Hepatocyte (in vitro differentiated cells): ENCODE measurements at places on chromosomes 2 and 18.

- DNase-seq, result no peak
These were observed 27.3 kb upstream of the GREB1 start for GRCh38 chr2:11506611-11506969.

DNA sequence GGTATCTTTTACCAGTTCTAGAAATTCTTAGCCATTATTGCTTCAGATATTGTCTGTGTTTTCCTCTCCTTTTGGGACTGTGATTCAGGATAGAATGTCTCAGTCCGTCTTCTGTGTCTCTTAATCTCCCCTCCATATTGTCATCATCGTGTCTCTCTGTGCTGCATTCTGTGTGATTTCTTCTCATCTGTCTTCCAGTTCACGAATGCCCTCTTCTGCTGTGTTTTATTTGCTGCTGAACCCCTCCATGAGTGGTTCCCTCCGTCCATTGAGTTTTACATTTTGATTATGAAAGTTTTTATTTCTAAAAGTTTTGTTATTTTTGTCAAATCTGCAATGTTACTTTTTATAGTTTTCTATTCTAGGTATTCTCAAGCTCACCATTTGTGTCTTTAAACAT is 11.7 kb downstream of the D2HGDH start:
- no peak for DNase-seq

DNA sequence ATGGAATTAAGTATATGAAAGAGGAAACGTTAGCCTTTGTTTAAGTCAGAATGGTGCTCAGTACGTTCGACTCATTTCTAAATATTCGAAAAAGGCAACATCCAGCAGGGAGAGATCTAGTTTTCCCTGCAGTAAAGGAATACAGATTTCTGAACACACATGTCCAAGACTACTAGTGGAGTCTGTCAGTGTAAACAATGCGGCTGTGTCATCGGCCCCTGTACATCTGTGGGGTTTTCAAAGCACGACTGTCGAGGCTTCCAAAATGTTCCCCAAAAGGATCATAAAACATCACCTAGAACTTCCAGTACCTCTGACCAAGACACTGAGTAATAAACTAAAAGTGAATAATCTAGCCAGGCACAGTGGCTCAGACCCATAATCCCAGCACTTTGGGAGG is 112.8 kb downstream of the ZNF516 start:
- no peak for DNase-seq

DNA sequence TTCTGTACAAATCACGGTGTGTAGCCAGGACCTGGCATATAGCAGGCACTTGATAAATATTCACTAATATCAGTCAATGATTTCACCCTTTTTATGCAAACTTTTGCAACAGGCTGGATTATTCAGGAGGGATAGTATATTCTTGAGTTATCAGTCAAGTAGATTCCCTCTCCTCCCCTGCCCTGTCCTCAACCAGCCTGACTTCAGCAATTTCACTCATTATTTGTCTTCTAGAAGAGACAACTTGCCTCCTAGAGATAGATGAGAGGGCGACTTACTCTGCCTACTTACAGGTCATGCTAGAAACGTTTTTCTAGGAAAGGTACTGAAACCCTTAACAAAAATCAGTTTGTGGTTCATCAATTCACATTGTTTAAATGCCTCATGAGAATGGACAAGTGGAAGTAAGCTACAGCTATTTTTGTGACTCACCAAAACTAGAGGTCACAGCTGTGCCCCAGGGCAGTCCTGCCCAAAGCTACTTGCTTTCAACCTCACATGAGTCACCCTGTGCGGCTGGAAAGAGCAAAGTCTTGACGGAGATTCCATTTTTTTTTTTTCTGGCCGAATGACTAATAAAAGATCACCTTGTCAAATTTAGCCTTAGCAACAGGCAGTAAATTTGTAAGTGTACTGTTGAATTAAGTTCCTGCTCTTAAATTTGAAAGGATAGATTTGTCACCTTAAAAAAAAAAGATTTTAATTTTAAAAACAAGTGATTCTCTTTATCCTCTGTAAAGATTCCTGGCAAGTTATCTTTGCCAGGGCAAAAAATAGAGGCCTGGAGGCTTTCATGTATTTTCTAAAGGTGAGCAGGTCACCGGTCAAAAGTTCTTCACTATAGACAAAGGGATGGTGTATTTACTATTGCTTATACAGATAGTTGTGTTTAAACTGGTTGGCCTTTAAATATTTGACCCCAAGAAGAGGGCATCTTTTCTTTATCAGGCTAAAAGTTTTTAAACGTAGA is 109.0 kb upstream of the SLC35G4 start:
- DNase-seq, result peak; percentile 79

GRCh38 chr2:181264441-181264840 is 192.7 kb upstream of the ITGA4 start:
- DNase-seq, result no peak

DNA sequence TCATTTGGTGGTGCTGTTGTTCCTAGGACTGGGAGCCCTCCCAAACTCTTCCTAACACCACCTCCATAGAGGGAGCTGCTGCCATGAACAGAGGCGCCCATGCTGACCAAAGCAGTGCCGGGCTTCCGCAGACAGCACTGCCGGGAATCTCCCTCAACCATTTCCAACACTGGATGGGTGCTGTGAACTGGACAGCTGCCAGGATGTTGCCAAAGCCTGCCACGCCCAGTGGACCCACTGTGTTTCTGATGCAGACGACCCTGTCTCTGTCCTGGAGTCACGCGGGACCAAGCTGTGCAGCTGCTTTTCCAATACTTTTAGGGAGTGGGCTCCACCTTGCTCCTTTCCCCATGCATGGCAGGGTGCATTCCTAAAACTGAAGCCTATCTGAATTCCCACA is 16.9 kb upstream of the GNAL start:
- no peak for DNase-seq

DNA sequence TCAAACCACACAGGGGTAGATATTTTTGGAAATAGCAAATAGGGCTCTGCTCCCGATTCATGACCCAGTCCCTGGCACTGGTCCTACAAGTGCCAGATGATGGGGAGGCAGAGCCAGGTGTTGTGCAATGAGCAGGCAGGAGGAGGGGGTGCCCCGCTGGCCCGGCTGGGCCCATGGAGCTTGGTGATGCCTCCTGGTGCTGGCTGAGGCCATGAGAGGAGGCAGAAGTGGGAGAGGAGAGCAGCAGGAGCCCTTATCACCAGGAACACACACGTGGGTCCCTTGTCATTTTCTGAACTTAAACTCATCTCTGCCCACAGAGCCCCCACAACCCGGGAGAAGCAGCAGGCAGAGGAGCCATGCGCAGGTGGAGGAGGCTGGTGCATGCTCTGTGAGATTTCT is 90.5 kb upstream of the MAPK4 start:
- no peak for DNase-seq

GRCh38 chr18:54205959-54206358 is 18.5 kb downstream of the MBD2 start:
- no peak for DNase-seq

GRCh38 chr2:101698014-101698843 is 722 bp downstream of the MAP4K4 start:
- peak; percentile 59 for DNase-seq

DNA sequence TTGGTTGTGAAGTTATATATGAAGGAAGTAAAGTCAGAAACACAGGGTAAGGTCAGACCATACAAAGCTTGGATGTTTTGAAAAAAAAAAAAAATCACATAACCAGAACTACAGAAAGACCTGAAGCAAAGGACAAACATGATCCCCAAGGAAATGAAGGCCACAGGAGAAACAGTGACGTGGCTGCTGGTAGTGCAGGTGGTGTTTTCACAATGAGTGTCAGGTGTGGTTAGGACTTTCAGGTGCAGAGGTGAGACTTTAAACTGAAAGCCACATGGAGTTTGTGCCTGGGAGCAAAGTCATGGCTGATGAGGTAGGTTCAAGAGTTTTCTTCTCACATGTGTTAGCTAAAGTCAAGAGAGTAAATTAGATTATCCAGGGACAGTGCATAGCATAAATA is 270.7 kb downstream of the PIEZO2 start:
- DNase-seq, result no peak

DNA sequence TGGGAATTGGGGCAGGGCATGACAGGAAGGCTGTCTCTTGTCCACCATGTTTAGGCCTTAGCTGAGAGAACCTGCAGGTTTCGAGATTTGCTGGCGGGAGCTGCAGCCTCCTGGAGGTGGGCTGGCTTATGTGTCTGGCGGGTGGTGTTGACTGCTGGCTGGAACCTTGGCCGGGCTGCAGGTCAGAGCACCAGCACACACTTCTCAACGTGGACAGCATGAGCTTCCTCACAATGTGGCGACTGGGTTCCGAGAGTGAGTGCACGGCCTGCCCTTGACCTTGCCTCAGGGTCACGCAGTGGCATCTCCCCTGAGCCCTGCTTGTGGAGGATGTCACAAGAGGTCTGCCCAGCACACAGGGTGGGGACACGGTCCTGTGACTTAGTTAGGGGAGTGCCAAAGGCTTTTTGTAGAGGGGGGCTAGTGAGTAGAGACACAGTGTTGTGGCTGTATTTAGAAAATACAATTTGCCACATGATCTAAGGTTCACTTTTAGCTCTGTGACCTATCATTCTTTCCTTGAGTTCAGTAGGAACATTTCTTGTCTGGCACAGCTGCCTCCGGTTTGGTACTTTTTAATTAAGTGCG is 134.8 kb downstream of the SEPTIN10 start:
- no peak for DNase-seq

GRCh38 chr2:166803373-166804000 is 84.8 kb upstream of the XIRP2 start:
- peak; percentile 29 for DNase-seq
